ENCODE measurements at places on chromosomes 2 and 18.
A peak's percentile ranks its signal among the peaks of the same experiment; 100 is the strongest.

- DNase-seq: no peak
Observed at GRCh38 chr2:186477790-186478189, 8.3 kb upstream of the ZC3H15 start.

DNA sequence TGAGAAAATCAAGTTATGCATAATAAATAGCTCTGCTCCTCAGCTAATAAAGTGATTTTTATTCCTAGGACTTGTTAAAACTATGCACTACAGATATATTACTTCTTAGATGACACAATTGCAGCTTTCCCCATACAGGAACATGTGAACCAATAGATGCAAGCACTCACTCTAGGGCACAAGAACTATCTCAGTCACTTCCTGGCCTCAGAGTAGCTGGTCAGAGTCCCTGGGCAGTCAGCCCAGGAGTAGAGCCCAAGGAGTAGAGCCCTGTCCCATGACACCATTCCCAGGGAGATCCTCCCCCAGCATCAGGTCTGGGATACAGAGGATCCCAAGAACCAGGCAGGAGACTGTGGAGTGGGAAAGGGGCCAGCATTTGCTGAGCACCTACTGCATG lies 2.7 kb downstream of the TNS1 start:
- DNase-seq: peak; percentile 27

DNA sequence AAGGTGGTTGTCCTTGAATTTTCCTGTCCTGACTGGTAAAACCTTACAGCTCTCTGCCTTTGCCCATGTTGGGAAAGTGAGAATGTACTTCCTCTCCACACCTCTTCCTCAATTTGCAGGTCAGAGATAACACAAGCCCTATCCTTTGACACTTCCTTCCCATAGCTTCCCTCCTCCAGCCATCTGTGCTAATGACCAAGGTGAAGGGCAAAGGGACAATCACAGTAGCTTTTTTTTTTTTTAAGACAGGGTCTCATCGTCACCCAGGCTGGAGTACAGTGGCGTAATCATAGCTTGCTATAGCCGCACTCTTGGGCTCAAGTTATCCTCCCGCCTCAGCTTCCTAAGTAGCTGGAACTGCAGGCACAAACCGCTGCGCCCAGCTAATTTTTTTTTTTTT lies 24.3 kb upstream of the STPG4 start:
- no peak for DNase-seq

GRCh38 chr2:44126106-44126797 lies 42.4 kb upstream of the PPM1B start:
- peak; percentile 15 for DNase-seq

GRCh38 chr2:224987733-224988132 lies 54.5 kb downstream of the DOCK10 start:
- DNase-seq: peak; percentile 71

DNA sequence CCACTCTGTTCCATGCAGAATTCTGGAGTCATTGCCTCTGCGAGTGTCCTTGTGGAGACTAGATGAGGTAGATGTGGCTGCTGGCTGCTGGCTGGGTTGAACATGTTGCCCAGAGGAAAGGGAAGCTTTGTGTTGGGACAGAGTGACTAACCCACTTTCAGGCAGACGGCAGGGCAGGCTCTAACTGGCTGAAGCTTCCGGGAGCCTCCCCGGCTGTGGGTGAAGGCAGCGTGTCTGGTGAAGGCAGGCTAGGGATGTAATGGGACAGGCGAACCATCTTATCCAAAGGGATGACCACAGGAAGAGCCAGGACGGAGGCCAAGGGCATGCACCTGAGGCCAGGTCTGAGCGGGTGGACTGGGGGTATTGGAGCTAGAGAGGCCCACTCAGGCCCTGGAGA lies 16.0 kb downstream of the ASPRV1 start:
- DNase-seq: peak; percentile 31

DNA sequence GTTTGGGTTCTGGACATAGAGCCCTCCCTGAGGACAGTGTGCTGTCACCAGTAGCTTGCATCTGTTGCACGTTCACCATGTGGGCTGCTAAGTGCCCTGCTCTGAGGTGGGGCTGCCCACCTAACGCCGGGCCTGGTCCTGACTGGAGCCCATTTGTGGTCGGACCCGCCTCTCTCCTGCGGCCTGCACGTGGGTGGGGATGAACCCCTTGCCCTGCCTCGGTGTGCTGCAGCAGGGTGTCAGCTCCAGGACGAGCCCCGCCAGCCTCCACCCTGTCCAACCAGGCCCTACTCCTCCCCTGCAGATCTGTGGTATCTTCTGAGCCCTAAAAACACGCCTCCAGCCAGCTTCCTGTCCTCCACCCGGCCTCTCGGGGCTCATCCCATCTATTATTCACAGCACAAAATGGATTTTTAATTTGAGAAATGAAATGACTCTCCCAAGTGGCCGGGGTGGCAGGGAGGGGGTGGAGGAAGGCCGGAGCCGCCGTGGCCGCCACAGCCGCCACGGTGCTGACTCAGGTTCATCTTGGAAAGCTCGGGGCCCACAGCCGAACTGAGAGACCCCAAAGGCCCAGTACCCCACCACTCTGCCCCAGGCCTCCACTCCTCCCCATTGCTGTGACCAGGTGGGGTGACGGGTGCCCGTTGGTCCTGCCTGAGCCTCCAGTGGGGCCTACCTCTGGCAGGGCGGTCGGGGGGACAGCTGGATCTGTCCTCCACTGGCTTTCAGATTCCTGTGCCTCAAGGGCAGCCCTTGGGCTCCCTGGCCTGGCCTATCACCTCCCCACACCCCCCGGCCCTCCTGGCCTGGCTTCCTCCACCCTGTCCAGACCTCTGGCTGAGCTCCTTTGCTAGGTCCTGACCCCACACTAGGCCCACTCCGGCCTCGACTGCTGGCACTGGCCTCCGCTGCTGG lies 2.8 kb upstream of the ECEL1 start:
- DNase-seq: no peak

DNA sequence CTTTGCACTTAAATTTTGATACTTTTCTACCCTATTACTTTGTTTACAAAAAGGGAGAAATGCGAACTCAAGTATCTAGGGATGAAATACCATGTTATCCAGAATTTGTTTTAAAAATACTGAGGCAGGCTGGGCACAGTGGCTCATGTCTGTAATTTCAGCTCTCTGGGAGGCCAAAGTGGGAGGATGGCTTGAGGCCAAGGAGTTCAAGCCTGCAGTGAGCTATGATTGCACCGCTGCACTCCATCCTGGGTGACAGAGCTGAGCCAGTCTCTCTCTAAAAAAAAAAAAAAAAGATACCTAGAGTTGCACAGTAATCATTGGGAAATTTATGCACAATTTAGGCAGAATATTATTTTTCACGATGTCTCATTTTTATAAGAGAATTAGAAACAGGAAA lies 12.4 kb upstream of the VAPA start:
- DNase-seq: no peak

- DNase-seq: no peak
Observed at GRCh38 chr2:137220438-137220993, 455.2 kb downstream of the THSD7B start.

DNA sequence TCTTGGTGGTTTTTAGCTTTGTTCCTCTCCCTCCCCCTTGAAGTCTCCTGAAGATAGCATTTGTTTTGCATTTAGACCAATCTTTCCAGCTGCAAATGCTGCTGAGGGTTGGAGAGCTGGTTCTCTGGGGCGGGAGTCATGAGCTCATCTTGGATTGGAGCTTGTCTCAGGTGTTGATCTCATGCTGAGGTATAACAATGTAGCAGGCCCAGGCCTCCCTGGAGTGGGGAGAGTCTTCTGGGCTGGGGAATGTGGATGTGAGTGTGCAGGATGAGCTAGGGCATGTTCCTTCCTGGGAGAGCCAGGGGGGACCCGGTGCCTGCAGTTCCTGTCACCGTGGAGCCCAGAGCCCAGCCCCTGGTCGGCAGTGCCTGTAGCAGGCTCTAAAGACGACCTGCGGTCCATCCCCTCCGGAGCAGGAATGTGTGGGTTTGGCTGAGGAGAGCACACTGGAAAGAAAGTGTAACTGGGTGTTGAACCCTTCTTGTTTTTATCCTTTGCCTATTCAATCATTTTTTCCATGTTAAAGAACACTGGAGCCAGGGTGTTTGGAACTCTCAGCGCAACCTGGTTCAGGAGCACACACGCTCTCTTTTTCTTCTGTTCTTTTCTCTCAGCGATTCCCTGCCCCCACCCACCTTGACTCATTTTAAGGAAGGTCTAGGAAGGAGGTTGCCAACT lies 2.7 kb downstream of the ZNF532 start:
- no peak for DNase-seq
